ENCODE measurements at places on chromosomes 7 and 10.

GRCh38 chr7:77806425-77806824 is 7.9 kb downstream of the PHTF2 start:
- no peaks in the 10 kb centered on the region for H3K36me3 ChIP-seq
- no peaks in the 10 kb centered on the region for H3K27me3 ChIP-seq
- DNase-seq = no peak
- H3K4me3 ChIP-seq = no peak overlapping the region
- no peaks in the 10 kb centered on the region for H3K4me1 ChIP-seq

GRCh38 chr10:88163572-88163971 is 300.1 kb downstream of the PTEN start:
- H3K4me1 ChIP-seq = peaks cover 11% of the 10 kb centered on the region
- no peak overlapping the region for H3K4me3 ChIP-seq
- peaks cover 11% of the 10 kb centered on the region for H3K27me3 ChIP-seq

DNA sequence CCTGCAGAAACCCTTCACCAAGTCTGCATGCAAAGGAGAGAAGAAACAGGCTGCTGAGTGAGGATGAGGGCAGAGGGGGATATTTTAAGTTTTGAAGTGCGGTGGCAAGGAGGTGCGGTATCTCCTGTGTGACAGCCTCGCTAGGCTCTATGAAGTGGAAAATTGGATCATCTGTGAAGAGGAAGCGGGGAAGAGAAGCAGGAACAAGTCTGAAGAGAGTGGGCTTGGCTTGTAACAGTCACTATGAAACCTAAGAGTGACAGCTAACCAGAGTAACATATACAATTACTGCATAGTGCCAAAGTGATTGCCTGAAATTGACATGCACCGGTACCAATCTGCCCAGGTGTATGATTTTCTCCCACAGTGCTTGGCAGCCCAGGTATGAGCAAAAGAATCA is 287.5 kb upstream of the KLF14 start:
- H3K27ac ChIP-seq = no peak overlapping the region
- no peaks in the 10 kb centered on the region for H3K4me1 ChIP-seq
- peak; percentile 20 for DNase-seq
- H3K4me3 ChIP-seq = no peak overlapping the region

DNA sequence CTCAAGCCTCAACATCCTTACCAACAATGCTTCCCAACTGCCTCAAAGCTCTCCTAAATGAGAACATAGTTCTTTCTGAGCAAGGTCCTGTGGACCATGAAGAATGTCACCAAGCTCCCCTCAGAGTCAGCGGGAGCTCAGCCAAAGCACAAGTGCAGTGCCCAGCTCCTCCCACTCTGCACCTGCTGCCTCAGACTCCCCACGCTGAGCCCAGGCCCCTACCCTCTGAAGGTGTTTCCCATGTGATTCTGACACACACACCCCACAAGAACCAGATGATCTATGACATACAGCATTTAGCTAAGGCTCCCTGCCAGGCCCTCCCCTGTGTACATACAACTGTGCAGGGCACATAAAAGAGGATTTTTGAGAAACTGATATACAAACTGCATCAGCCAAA is 19.2 kb downstream of the ERCC6 start:
- no peaks in the 10 kb centered on the region for H3K27me3 ChIP-seq
- peaks cover 27% of the 10 kb centered on the region for H3K36me3 ChIP-seq
- no peak overlapping the region for H3K27ac ChIP-seq
- no peak overlapping the region for H3K4me3 ChIP-seq
- H3K4me1 ChIP-seq = no peaks in the 10 kb centered on the region

DNA sequence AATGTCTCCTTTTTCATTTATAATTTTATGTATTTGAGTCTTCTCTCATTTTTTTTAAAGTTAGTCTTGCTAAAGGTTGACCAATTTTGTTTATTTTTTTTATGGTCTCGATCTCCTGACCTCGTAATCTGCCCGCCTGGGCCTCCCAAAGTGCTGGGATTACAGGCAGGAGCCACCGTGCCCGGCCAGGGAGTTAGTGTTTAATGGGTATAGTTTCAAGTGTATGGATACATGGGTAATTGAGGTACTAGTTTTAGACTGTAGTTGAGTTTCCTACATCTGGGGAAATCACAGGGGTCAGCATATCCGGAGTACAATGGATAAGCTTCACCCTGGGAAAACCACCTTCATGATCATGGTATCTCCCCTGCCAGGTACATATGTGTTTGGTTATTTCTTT is 267.3 kb upstream of the KCND2 start:
- no peak overlapping the region for H3K27ac ChIP-seq
- no peak for DNase-seq
- H3K4me1 ChIP-seq = no peaks in the 10 kb centered on the region
- no peaks in the 10 kb centered on the region for H3K36me3 ChIP-seq
- H3K27me3 ChIP-seq = no peaks in the 10 kb centered on the region

- peak; percentile 14 for DNase-seq
- H3K27me3 ChIP-seq = no peaks in the 10 kb centered on the region
- H3K4me3 ChIP-seq = no peak overlapping the region
- no peak overlapping the region for H3K27ac ChIP-seq
Measured at GRCh38 chr10:124225467-124226270, 132.3 kb upstream of the CHST15 start.

DNA sequence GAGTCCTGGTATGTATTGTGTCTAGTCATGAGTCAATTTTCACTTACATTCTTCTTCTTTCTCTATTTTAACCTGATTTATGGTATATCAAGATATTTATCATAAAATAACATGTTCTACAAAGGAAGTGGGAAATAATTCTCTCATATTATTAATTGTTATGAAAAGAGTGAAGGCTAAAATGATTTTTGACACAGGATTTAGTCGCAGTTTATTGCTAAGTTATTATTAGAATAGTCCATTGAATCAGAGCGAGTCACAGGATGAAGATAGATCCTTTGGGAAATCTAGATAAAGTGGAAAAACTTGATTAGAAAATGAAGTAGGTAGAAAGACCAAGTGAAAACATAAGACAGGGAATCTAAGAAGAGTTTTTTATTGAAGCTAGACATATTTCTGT is 184.3 kb upstream of the DGKB start:
- no peak overlapping the region for H3K27ac ChIP-seq
- no peaks in the 10 kb centered on the region for H3K4me1 ChIP-seq
- H3K4me3 ChIP-seq = no peak overlapping the region
- H3K36me3 ChIP-seq = no peaks in the 10 kb centered on the region
- DNase-seq = no peak

GRCh38 chr10:79434821-79435251 is 10.6 kb downstream of the ZCCHC24 start:
- peaks cover 5% of the 10 kb centered on the region for H3K36me3 ChIP-seq
- DNase-seq = no peak
- H3K4me3 ChIP-seq = no peak overlapping the region
- no peak overlapping the region for H3K27ac ChIP-seq
- H3K4me1 ChIP-seq = peaks cover 6% of the 10 kb centered on the region

GRCh38 chr7:132738254-132738653 is 162.0 kb upstream of the PLXNA4 start:
- no peak overlapping the region for H3K27ac ChIP-seq
- no peaks in the 10 kb centered on the region for H3K4me1 ChIP-seq
- no peak for DNase-seq
- H3K27me3 ChIP-seq = peaks cover 18% of the 10 kb centered on the region

GRCh38 chr7:4724648-4725013 is 42.5 kb downstream of the FOXK1 start:
- H3K27ac ChIP-seq = peak overlapping the region; percentile 95
- peaks cover 5% of the 10 kb centered on the region for H3K36me3 ChIP-seq
- H3K4me1 ChIP-seq = peaks cover 7% of the 10 kb centered on the region
- DNase-seq = no peak

GRCh38 chr10:32314588-32314987 is 32.4 kb downstream of the EPC1 start:
- DNase-seq = no peak
- no peaks in the 10 kb centered on the region for H3K27me3 ChIP-seq
- no peak overlapping the region for H3K4me3 ChIP-seq
- no peaks in the 10 kb centered on the region for H3K4me1 ChIP-seq
- no peak overlapping the region for H3K27ac ChIP-seq

DNA sequence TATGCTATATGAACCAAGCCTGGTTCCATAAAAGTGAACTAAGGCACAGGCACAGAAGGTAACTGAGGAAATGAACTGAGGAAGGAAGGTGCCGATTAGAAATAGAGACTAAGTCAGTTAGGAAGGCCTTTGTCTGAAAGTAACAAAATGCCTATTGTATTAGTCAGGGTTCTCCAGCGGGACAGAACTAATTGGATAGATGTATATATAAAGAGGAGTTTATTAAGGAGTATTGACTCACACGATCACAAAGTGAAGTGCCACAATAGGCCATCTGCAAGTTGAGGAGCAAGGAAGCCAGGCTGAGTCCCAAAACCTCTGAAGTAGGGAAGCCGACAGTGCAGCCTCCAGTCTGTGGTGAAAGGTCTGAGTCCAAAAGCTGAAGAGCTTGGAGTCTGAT is 13.9 kb upstream of the PLXNA4 start:
- H3K4me1 ChIP-seq = peaks cover 7% of the 10 kb centered on the region
- peaks cover 21% of the 10 kb centered on the region for H3K27me3 ChIP-seq
- H3K4me3 ChIP-seq = no peak overlapping the region
- no peaks in the 10 kb centered on the region for H3K36me3 ChIP-seq

- H3K4me3 ChIP-seq = no peak overlapping the region
- peaks cover 46% of the 10 kb centered on the region for H3K27me3 ChIP-seq
- DNase-seq = peak; percentile 89
- H3K4me1 ChIP-seq = no peaks in the 10 kb centered on the region
- no peaks in the 10 kb centered on the region for H3K36me3 ChIP-seq
Measured at GRCh38 chr10:133324198-133324792, 12.4 kb downstream of the CALY start.

DNA sequence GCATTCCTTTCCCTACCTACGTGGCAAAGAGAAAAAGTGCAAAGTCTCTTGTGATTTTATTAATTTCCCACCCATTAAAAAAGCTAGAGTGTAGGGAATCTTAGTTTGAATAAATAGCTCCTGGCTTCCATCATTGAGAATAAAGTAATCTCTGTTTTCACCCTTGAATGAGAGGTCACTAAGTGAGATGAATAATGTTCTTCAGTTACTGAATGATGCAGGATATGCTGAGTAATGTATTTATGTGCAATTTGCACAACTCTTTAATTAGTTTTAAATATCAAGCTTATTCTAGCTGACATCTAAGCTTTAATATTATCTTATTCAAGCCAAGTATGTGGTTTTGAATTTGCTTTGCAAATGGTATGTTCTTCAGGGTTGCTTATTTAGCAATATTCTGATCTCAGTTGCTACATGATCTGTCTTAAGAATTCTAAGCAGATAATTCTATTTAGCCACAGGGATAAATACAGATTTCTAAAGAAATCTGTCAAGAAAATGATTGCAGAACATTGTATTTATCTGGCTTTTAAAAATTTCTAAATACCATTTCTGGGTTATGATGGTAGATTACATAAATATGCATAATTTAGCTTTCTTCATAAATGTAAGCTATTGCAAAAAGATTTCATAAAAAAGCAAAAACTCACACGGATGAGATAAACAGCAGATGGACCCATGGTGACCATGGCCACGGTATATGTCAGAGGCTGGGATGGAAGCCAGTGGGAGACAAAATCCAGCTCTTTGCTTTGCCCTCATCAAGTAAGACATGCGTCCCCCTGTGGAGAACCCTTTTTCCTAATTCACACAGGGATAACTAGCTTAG is 141.0 kb downstream of the MACC1 start:
- H3K4me1 ChIP-seq = peaks cover 4% of the 10 kb centered on the region
- H3K36me3 ChIP-seq = no peaks in the 10 kb centered on the region
- no peaks in the 10 kb centered on the region for H3K27me3 ChIP-seq

GRCh38 chr7:24406053-24406788 is 122.2 kb downstream of the NPY start:
- H3K4me3 ChIP-seq = no peak overlapping the region
- H3K27ac ChIP-seq = no peak overlapping the region
- no peaks in the 10 kb centered on the region for H3K36me3 ChIP-seq
- peaks cover 13% of the 10 kb centered on the region for H3K27me3 ChIP-seq
- no peaks in the 10 kb centered on the region for H3K4me1 ChIP-seq

- no peaks in the 10 kb centered on the region for H3K36me3 ChIP-seq
- peak overlapping the region; percentile 8 for H3K4me3 ChIP-seq
- DNase-seq = no peak
- H3K4me1 ChIP-seq = peaks cover 20% of the 10 kb centered on the region
- H3K27ac ChIP-seq = peak overlapping the region; percentile 27
Measured at GRCh38 chr10:72038458-72039001, 49.8 kb downstream of the SPOCK2 start.

- H3K4me1 ChIP-seq = peaks cover 1% of the 10 kb centered on the region
- no peak overlapping the region for H3K4me3 ChIP-seq
- no peaks in the 10 kb centered on the region for H3K27me3 ChIP-seq
- H3K27ac ChIP-seq = no peak overlapping the region
Measured at GRCh38 chr7:116443101-116443523, 56.4 kb upstream of the CAV2 start.

GRCh38 chr10:50501478-50501877 is 122.3 kb downstream of the SGMS1 start:
- H3K4me1 ChIP-seq = peaks cover 11% of the 10 kb centered on the region
- H3K36me3 ChIP-seq = no peaks in the 10 kb centered on the region
- no peaks in the 10 kb centered on the region for H3K27me3 ChIP-seq
- no peak for DNase-seq
- H3K27ac ChIP-seq = no peak overlapping the region

DNA sequence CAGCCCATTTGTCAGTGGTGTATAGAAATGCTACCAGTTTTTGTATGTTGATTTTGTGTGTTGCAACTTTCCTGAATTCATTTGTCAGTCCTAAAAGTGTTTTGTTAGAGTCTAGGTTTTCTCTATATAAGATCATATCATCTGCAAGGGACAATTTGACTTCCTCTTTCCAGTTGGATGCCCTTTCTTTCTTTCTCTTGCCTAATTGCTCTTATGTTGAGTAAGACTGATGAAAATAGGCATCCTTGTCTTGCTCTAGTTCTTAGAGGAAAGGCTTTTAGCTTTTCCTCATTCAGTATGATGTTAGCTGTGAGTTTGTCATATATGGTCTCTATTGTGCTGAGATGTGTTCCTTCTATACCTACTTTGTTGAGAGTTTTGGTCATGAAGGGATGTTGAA is 161.7 kb upstream of the TPK1 start:
- H3K4me3 ChIP-seq = no peak overlapping the region
- no peaks in the 10 kb centered on the region for H3K36me3 ChIP-seq
- no peaks in the 10 kb centered on the region for H3K4me1 ChIP-seq
- H3K27ac ChIP-seq = no peak overlapping the region
- no peaks in the 10 kb centered on the region for H3K27me3 ChIP-seq
- DNase-seq = no peak
